Breast epithelium (tissue), 4 donors: ENCODE measurements at places on chromosomes 7 and 10.
A peak's percentile ranks its signal among the peaks of the same experiment; 100 is the strongest.

- no peaks in the 10 kb centered on the region for H3K27me3 ChIP-seq
- no peak overlapping the region for H3K27ac ChIP-seq
- H3K36me3 ChIP-seq = no peaks in the 10 kb centered on the region
- no peak overlapping the region for H3K4me3 ChIP-seq
- no peak for DNase-seq
These were observed 581.6 kb downstream of the ETV1 start for GRCh38 chr7:13407911-13408310.

DNA sequence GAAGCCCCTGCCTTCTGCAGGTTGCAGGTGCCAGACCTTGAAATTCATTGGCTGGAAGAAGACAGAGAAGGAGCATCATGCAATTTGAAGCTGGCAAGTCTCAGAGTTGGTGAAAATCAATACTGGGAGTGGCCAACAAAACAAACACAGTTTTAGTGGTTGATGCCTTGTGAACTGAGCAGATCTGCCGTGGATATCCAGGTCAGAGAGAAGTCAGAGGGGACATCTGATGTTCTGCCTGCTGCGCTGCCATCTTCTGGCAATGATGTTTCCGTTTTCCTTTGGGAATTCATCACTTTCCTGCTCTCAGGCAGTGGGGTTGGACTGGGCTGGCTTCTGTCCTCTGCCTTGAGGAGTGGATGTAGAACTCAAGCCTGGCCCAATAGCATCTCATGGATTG lies 132.0 kb downstream of the RPS24 start:
- H3K36me3 ChIP-seq = no peaks in the 10 kb centered on the region
- H3K27ac ChIP-seq = no peak overlapping the region
- no peak overlapping the region for H3K4me3 ChIP-seq

DNA sequence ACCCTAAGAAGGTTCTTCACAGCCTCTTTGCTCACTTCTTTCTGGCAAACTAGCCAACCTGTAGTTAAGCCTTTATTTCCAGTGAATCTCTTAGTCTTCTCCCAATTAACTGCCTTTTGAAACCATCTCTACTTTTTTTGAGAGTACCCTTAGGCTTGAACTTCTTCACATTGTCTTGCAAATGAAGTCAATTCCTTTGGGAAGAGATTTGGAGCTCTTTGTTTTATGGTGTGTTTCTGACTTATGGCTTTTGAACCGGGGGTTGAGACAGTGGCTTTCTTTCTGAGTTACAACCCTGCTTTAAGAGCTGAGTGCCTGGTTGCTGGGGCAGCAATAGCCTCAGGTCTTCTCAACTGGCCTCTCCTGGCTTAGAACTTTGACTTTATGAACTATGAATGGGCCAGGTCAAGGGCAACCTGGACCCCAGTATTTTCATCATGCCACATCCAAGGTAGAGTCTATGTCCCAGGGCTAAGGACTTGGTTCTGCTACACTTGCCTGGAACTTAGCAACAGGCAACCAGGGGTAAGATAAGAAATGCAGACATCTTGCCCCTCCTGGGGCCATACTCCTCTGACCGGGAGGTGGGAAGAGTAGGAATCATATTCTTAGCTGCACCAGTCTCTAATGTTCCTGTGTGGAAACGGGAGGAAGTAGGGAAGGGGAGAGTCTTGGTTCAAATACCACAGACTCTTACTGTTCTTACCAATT lies 53.0 kb downstream of the SP4 start:
- no peak for DNase-seq
- H3K27me3 ChIP-seq = no peaks in the 10 kb centered on the region
- H3K36me3 ChIP-seq = no peaks in the 10 kb centered on the region
- H3K27ac ChIP-seq = no peak overlapping the region
- peaks cover 3% of the 10 kb centered on the region for H3K4me1 ChIP-seq

GRCh38 chr10:70508912-70509756 lies 30.6 kb downstream of the PALD1 start:
- no peaks in the 10 kb centered on the region for H3K27me3 ChIP-seq
- H3K27ac ChIP-seq = peak overlapping the region; percentile 13
- DNase-seq = no peak
- H3K4me3 ChIP-seq = no peak overlapping the region

GRCh38 chr7:51029701-51030191 lies 247.1 kb upstream of the GRB10 start:
- no peaks in the 10 kb centered on the region for H3K27me3 ChIP-seq
- no peak overlapping the region for H3K27ac ChIP-seq
- no peak overlapping the region for H3K4me3 ChIP-seq
- H3K4me1 ChIP-seq = no peaks in the 10 kb centered on the region
- no peaks in the 10 kb centered on the region for H3K36me3 ChIP-seq
